Fibroblast of skin of back (primary cell): ENCODE measurements at places on chromosomes 6 and 20.
A peak's percentile ranks its signal among the peaks of the same experiment; 100 is the strongest.

- no peak for DNase-seq
Observed at GRCh38 chr20:44681796-44682566, 30.5 kb upstream of the ADA start.

DNA sequence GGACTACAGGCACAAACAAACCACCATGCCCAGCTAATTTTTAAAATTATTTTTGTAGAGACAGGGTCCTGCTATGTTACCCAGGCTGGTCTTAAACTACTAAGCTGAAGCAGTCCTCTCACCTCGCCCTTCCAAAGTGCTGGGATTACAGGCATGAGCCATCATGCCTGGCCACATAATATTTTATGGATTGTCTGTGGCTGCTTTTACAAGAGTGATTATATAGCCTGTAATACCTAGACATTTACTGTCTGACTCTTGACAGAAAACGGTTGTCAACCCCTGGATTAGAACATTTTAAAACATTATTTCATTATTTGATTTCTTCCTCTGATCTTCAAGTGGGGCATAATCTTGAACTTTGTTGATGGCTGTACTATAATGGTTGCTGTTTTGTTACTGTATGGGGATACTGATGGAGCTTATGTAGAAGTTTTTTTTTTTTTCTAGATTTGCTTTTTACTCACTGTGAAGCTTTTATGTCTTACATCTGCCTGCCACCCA lies 14.3 kb downstream of the PARD6B start:
- no peak for DNase-seq

- DNase-seq: no peak
Observed at GRCh38 chr6:45698046-45698445, 317.6 kb downstream of the CLIC5 start.

GRCh38 chr6:168490757-168491156 lies 49.8 kb downstream of the SMOC2 start:
- DNase-seq: no peak

- DNase-seq: no peak
Observed at GRCh38 chr6:115137910-115138309, 795.1 kb upstream of the HS3ST5 start.

DNA sequence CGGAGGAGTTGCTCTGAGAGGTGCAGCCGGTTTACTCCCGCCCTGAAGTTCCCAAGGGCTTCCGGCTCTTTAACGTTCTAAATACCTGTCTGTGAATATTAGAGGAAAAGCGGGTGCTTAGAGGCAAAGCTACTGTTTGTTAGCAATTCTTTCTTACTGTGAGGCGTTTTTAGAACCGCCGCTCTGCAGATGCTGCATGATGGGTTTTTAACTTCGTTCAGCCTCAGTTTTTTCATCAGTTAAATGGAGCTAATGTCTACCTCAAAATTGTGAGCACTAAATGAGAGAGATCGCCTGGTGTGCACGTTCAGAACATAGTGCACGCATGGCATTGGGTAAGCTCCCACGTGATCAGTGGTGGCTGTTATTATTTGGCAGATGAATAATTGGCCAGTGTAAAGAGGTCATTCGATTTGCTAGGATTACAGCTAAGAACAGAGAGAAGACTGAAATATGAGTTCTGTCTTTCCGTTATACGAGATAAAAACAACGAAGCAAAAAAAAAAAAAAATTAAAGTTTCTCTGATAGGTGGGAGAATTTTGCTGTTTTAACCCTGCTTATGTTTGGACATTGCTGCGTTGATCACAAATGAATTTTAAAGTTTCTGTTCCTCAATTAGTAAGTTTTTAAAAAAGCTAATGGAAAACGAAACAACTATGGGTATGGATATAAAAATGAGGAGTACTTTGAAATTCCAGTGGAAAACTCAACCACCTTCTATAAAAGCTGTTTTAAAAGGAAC lies 660 bp upstream of the TFB1M start:
- peak; percentile 91 for DNase-seq

GRCh38 chr6:140636271-140636907 lies 1261.9 kb upstream of the CITED2 start:
- no peak for DNase-seq

GRCh38 chr6:119174085-119174445 lies 95.6 kb upstream of the FAM184A start:
- no peak for DNase-seq

- no peak for DNase-seq
Observed at GRCh38 chr6:135195522-135195921, 14.4 kb downstream of the MYB start.

DNA sequence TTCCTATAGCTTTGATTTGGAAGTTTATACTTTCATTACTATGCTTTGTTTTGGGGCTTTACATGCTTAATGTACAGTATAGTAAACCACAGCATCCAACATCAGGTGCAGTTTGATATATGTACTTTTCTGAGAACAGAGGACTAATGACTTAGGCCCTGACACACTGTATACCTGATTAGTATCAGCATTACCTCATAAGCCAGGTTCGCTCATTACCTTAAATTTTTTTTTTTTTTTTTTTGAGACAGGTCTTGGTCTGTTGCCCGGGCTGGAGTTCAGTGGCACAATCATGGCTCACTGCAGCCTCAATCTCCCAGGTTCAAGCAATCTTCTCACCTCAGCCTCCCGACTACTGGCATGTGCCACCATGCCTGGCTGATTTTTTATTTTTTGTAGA lies 28.4 kb downstream of the CD109 start:
- no peak for DNase-seq

GRCh38 chr20:22700367-22700766 lies 116.0 kb upstream of the FOXA2 start:
- DNase-seq: peak; percentile 91

- DNase-seq: no peak
Observed at GRCh38 chr20:64010711-64011237, 25.2 kb upstream of the C20orf204 start.

GRCh38 chr6:78462728-78463127 lies 404.6 kb upstream of the IRAK1BP1 start:
- DNase-seq: no peak

DNA sequence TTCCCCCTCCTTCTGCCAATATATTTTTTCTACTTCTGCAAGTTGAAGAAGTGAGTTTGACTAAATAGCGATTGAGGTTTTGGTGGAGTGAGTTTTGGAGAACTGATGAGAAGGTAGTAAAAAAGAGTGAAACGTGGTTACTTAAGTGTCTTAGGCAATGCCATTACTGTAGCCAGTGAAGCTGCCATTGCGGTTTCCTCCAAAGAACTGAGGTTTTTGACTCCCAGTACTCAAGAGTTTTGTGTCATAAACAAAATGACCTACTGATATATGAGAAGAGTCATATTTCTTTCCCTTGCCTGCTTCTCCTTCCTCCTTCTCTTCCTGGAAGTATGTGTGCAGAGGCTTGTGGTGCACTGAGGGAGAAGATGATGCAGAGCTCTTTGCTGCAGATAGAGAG lies 554.5 kb upstream of the MAP3K7 start:
- DNase-seq: no peak

GRCh38 chr20:50537546-50538201 lies 27.5 kb downstream of the PTPN1 start:
- no peak for DNase-seq

DNA sequence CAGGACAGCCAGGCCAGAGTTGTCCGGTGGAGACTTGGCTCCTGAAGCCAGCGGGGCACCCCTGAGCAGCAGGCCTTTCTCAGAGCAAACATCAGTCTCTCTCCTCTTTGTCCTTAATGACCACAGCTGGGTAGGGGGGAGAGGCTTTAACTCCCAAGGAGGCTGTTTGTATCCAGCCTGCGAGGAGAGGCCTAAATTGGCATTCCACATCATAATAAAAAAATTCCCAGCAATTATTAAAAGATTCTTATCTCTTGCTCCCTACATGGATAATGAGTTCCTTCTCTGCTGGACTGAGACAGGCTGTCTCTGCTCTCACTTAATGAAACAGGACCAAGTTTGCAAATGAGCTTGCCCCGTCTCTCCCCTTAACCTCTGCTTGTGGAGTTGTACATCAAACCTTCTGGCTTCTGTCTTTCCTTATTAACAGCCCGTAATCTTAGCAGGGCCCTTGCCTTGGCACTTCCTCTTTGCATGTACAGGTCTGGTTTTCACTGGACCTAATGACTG lies 838.2 kb downstream of the MAFB start:
- DNase-seq: no peak

GRCh38 chr6:45569210-45569945 lies 191.6 kb upstream of the SUPT3H start:
- no peak for DNase-seq

DNA sequence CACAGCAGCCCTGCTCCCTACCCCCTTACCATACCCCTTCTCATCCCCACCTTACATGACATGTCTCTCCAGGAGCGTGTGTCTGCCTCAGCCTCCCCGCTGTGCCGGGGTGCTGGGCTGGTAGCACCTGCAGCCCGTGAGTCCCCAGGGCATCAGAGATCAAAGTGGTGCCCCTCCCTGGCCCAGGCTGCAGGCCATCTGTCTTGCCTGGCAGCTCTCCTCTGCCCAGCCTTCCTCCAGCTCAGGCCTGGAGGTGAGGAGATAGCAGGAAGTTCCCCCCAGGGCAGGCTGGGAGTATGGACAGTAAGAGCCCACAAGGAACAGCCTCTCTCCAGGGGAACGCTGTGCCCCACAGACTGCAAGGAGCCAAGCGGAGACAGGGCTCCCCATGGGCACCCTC lies 35.3 kb downstream of the GRM4 start:
- no peak for DNase-seq

DNA sequence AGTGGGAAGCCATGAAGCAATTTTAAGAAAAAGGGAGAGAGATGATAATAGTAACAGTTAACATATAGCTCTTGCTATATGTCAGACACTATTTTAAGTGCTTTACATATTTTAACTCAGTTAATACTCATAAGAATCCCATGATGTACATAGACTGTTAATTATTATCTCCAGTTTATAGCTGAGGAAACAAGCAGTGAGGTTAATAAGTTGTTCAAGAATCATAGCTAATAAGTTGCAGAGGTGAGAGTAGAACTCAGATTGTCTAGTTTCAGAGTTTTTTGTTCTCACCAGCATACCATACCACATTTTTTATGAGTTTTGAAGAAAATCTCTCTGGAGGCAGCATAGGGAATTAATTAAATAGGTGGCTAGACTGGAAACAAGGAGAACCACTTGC lies 144.6 kb upstream of the MMS22L start:
- DNase-seq: no peak

DNA sequence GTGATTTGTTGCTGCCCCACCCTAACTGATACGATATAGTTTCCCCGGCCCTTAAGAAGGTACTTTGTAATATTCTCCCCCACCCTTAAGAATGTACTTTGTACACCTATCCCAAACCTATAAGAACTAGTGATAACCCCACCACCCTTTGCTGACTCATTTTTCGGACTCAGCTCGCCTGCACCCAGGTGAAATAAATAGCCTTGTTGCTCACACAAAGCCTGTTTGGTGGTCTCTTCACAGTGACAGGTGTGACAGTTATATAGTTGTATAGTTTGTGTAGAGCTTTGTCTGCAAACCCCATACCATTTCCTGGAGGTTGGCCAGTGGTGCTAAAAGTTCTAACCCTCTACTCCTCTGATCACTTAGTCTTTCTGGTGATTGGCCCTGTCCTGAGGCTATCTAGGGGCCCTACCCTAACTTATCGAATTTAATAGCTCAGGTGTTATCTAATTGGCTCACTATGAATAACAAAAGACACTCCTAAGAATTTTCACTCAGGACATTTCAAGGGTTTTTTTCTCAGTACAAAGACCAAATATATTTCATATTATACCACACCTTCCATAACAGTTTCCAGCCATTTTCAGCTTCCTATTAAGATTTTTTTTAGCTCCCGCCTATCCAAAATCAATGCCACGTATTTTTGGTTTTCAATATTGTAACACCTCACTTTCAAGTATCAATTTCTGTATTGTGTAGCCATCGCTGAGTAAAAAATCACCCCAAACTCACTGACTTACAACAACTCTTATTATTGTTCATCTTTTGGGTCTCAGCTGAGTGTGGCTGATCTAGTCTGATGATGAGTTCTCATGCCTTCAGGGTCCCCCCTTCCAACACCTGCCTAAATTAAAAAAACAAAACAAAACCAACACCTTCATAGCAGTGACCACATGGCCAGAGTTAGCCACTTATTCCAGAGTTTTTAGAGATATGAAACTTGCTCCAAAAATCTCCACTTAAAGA lies 9.8 kb upstream of the BTN1A1 start:
- DNase-seq: no peak

DNA sequence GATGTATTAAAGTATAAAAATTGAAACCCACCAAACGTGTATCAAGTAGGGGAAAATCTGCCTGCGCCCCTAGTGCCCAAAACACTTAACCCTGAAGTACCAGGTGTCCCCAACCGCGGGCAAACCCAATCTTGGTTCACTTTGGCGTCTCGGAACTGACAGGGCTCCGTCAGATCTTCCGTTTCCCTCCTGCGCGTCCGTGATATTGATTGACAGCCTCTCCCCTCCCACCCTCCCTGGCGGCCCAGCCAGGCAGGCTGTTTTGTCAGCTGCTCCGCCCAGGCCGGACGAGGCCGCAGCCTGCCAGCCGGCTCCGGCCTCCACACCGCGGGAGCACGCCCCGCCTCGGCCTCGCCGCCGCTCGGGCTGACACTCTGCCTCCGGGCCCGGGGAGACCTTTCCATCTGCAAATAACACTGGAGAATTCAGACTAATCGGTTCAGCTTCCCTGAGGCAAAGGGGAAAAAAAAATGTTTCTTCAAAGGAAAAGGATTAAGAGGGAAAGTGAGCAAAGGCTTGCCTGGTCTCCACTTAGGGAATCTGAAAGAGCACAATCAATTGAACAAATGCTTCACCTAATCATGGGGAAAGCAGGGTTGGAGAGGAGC lies 234.9 kb upstream of the MCHR2 start:
- DNase-seq: peak; percentile 69

DNA sequence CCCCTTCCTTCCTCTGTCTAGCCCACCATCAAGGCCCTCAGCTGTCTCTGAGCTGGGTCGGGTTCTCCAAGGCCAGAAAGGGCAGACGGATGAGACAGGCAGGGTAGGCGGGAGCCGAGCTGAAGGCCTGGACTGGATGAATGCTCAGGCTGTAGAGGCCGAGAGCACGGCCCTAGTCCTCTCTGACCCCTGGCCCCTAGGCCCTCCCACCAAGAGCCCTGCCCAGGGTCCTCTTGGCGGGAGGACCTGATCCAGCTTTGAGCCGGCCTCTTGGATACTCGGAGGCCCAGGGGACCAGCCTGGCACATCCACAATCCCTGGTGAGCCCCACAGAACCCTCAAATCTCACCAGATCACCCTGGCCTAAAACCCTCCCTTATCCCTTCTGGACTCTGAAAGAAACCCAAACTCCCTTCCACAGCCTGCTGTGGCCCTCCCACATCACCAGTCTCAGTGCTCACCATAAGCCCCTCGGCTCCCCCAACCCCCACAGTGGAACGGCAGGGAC lies 8.2 kb downstream of the ADISSP start:
- no peak for DNase-seq

DNA sequence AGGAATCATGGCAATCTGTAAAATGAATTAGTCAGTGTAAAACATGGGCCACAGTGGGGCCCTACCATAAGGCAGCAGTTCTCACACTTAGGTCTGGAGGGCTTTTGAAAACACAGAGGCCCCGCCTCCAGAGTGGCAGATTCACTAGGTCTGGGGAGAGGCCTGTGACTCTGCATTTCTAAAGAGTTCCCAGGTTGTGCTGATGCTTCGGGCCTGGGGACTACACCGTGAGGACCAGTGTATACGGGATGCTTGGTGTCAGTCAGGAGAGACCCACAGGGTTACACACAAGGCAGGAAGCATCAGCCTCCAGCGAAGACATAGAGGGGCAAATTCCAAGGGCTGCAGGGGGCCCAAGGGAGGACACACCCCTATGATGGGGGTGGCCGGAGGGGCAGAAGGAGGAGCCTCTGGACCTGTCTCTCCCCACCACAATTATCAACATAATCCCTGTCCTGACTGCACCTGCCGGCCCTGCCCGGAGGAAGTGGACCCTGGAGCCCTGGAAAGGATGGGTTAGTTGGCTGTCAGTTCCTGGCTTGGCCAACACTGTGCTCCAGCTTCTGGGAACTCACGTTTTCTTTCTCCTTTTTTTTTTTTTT lies 46.7 kb downstream of the FGD2 start:
- peak; percentile 17 for DNase-seq
